ENCODE measurements at places on chromosomes 2 and 18.
A peak's percentile ranks its signal among the peaks of the same experiment; 100 is the strongest.

DNA sequence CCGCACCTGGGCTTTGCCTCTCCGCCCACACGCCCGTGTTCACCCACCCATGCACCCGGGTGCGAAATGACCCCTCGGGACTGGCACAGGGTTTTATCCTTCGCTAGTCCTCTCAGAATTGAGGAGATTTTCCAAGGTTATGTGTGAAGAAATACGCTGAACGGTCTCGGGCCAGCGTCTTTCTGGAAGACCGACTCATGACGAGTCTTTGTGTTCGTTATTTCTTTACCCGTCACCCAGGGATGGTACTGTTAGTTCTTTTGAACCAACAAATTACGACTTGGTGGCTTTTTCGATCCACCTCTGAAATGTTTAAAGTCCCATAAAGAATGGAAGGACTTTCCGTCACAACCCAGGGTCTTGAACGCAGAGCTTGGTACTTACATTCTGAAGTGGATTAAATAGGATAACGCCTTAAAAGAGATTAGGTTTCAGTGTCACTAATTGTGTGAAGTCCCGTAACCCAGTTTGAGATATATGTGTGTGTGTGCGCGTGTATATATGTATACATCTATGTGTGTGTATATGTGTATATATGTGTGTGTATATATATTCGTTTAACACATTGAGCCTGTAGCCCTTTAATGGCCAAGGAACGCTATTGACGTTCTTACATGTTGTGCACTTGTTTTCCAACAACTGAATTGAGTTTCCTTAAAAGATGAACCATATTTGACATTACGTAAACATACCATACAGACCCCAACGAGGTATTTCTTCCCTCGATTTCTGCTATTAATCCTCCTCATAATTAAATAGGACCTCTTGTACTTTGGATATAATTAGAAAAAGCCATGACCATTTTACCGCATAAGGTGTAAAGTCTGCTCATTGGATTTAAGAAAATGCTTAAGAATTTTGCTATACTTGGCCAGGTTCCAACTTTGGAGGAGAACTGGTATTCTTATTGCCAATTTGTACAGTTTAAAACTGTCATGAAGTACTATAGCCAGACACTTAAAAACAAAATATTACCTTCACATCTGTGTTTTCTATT lies 889 bp downstream of the ZC3H15 start:
- no peak for DNase-seq

DNA sequence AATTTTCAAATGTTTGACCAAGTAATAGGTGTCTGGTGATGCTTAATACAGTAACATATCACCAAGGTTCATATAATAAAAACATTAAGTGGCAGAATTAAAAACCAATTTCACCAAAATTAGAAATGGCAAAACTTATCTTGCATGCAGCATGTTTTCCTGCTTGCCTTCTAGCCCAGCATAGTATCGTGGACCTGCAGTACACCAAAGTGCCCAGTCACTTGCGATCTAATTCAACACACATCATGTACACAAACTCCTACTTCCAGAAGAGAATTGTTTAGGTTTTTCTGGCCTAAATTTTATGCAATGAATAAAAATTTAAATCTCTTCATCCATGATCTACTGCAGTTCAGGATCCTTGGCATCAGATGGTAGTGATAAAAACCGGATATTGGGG lies 28.9 kb downstream of the LPIN2 start:
- DNase-seq, result no peak

DNA sequence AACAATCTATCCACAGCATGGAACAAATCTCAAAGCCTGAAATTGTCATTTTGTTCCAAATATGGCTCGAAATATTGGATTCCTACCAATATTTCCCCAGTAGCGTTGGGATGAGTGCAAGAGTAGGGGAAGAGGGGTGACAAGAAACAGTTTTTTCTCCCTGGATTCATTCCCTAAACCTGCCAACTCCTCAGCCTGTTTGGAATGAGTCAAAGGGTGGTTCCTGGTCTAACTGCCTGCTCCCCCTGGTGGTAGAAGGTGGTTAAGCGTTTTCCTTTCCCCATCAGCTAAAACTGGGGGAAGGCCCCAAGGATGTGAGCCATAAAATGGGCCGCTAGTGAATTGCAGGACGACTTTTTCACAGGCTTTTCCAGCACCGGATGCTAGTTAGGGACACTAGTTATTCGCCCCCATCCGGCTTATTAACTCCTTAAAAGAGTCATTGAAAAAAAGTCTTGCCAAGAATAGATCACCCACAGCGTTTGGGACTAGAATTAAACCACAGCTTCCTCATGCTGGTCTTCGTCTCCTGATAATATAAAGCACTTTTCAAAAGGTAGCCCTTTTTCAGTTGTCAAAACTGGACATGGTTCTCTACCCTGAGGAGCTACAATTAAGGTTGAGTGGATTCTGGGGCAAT lies 72.5 kb downstream of the DHRS9 start:
- DNase-seq, result peak; percentile 35

DNA sequence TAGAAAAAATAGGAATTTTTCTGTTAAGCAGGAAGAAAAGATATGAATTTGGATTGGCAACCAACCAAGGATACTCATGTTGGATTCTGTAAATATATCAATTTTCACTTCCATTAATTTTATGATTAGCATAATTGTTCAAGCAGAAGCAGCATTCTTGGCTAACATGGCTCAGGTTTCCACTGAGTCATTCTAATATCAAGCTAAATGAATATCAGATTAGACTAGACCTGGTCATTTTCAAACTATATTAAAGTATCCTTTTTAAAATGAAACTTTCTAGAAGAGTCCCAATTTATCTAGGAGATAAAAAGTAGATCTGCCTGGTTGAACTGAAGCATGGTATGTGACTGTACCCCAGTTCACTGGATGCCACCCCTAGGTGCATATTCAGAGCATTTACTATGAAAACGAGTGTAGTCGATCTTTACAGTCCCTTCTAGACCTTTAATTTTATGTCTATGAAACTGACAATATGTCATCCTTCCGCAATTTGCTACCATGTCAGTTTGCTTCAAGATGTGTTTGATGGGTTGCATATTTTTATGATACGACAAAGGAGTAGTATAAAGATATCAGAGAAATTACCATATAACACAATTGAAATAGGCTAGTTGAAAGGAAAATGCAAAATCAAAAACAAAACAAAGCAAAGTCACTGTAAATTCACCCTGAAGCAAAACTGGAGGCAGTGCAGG lies 704.9 kb downstream of the ERBB4 start:
- no peak for DNase-seq

GRCh38 chr2:203195331-203196036 lies 43.3 kb upstream of the CYP20A1 start:
- DNase-seq, result no peak

GRCh38 chr2:179336782-179337534 lies 72.3 kb upstream of the SESTD1 start:
- DNase-seq, result no peak

GRCh38 chr2:69945441-69945840 lies 16.0 kb downstream of the ASPRV1 start:
- DNase-seq, result no peak

- DNase-seq, result no peak
These were observed 338.8 kb downstream of the AGPS start for GRCh38 chr2:177731384-177731783.

DNA sequence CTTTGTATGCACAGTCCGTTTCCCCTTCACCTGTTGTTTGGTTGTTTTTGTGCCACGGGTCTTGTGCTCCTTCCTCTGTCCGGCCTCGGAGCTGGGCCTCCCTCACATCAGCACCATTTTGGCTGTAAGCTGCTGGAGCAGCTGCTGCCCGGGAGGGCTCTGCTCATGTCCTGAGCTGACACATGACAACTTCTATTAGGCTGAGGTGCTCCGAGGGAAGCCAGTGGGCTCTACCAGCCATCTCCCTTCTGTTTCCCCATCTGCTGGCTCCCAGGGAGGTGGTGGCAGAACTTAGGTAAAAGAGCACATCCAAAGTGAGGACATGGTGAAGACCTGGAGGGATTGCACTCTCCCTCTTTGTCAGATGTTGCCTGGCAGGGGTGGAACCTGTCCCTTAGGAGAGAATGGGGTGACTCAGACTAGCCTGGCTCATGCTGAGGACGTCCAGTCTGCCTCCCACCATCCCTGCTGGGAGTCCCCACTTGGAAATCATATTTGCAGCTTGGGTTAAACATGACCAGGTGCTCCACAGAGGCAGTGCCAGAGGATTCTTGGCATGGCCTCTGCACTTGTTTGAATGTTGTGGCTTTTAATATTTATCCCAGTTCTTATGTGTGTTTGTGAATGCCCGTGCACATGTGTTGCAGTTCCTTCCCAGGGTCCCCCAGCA lies 49.8 kb upstream of the TNP1 start:
- no peak for DNase-seq

- DNase-seq, result no peak
These were observed 61.5 kb upstream of the FAM98A start for GRCh38 chr2:33660416-33661123.

- DNase-seq, result no peak
These were observed 4.0 kb upstream of the RTP5 start for GRCh38 chr2:241865416-241865956.

GRCh38 chr2:47616506-47616905 lies 166.4 kb upstream of the MSH6 start:
- DNase-seq, result no peak

DNA sequence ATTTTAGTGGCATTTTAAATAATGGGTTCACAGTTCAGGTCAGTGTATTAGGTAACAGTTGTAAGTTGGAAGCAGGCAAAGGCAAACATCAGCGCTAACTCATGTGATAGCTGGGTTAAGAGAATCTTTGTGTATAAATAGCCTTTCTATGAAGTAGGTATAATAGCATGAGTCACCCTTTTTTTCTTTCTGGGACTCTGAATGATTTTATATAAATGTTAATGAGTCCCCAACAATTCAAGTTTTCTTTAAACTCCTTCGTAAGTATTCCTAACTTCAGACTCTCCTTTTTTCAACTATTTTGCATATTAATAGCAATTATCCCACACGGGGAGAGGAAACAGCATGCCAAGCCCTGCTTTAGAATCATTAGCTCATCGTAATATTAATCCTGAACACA lies 384.3 kb downstream of the PIK3C3 start:
- no peak for DNase-seq

- DNase-seq, result no peak
These were observed 55.2 kb upstream of the PAX3 start for GRCh38 chr2:222353993-222354392.

DNA sequence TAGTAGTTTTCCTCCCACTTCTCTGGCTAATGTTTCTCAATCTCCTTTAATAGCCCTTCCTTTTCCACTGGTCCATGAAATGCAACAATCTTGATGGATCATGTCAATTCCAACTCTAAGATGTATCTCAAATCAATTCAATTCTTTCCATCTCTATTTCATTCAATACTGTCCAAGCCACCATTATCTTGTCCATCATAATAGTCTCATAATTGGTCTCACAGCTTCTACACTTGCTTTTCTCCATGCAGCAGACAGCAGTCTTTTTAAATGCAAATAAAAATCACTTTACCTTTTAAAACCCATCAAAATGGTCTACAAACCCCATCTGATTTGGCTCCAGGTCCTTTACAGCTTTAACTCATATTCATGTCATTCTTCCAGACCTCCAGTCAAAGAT lies 226.6 kb downstream of the EPHA4 start:
- no peak for DNase-seq

DNA sequence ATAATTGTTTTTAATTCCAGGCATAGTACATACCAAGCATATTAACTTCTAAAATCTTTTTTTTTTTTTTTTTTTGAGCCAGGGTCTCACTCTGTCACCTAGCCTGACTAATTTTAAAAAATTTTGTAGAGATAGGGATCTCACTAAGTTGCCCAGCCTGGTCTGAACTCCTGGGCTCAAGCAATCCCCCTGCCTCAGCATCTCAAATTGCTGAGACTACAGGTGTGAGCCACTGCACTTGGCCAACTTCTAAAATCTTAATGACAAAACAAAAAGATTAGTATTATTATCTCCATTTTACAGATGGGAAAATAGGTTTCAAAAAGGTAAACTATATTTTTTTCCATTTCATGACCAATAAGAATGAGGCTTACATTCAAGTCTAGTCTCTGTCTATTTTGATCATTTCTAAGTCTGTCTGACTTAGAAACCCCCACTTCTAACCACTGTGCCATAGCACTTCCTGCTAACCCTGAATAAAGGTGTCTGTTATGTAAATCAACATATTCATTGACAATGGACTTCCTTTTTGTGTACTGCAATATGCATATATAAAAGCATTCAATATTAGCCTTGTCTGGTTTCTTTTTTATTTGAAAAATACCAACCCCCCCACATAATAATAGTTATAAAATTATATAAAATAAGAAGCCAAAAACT lies 28.7 kb upstream of the ZEB2 start:
- DNase-seq, result no peak

- no peak for DNase-seq
These were observed 457.6 kb downstream of the BCL11A start for GRCh38 chr2:60095903-60096302.

DNA sequence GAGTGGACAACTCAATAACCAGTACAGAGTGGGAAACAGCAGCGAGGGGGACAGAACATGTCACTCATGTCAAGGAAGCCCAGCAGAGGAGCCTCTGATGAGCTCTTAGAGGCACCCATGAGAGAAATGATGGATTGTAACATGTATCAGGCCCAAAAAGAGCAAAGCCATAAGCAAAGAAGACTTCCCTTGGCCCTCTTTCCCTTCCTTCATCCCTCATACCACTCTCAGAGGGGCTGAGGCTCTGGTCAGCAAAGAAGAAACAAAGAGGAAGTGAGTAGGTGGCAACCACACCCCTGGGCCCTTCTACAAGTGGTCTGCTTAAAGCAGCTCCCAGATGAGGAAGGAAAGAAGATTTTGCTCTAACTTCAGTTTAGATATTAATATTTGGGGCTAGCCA lies 112.8 kb downstream of the CDC42EP3 start:
- DNase-seq, result no peak

- DNase-seq, result peak; percentile 7
These were observed 624 bp upstream of the MAP4K3 start for GRCh38 chr2:39437522-39438296.

DNA sequence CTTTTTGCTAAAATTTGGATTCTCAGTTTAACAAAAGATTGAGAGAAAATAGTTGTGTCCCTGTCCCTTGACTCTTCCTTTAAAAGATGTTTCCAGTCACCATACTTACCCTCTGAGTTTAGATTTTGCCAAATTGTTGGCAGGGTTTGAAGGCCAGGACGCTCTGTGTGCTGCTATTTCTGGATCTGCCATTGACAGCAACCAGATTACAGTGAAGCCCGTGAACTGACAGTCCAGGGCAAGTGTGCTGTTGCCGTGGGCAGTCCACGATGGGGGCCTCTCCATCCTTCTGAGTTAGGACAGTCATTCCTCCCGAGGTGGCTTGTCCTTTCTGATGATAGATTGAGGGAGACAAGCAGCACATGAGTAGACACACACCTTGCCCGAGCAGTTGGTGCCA lies 89.9 kb downstream of the PTPRM start:
- no peak for DNase-seq

DNA sequence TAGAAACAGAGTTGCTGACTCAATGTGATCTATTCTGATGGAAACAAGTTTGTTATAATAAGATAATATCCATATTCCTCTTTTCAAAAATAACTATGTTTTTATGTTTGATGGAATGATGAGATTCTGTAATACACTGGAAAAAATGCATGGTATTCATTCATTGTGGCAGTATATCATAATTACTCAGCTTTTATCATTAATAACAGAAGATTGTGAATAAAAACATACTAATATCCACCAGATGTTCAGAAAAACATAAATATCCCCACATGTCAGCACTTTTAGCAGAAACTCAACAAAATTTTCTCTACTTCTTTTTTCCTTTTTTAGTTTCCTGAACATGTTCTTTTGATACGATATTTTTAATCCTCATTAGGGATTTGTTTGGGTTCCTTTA lies 130.9 kb upstream of the CAVIN2 start:
- no peak for DNase-seq

Data from stimulated activated CD8-positive, alpha-beta memory T cell treated with anti-CD3 and anti-CD28 coated beads, Interleukin-4, amount 100 ng/mL, for 1 hour (primary cell).